ENCODE measurements at places on chromosomes 3 and 15.

- peak; percentile 12 for DNase-seq
These were observed 20.9 kb downstream of the CD276 start for GRCh38 chr15:73704869-73705645.

GRCh38 chr3:31829826-31830426 lies 151.1 kb downstream of the OSBPL10 start:
- no peak for DNase-seq

- DNase-seq: no peak
These were observed 22.2 kb downstream of the HEG1 start for GRCh38 chr3:125033616-125034015.

- no peak for DNase-seq
These were observed 13.5 kb upstream of the MYO5C start for GRCh38 chr15:52309154-52309548.

GRCh38 chr3:194312743-194313281 lies 38.3 kb downstream of the CPN2 start:
- DNase-seq: no peak

GRCh38 chr15:73922186-73923151 lies 3.8 kb upstream of the LOXL1 start:
- no peak for DNase-seq

GRCh38 chr3:10185804-10186762 lies 21.4 kb downstream of the IRAK2 start:
- DNase-seq: no peak

DNA sequence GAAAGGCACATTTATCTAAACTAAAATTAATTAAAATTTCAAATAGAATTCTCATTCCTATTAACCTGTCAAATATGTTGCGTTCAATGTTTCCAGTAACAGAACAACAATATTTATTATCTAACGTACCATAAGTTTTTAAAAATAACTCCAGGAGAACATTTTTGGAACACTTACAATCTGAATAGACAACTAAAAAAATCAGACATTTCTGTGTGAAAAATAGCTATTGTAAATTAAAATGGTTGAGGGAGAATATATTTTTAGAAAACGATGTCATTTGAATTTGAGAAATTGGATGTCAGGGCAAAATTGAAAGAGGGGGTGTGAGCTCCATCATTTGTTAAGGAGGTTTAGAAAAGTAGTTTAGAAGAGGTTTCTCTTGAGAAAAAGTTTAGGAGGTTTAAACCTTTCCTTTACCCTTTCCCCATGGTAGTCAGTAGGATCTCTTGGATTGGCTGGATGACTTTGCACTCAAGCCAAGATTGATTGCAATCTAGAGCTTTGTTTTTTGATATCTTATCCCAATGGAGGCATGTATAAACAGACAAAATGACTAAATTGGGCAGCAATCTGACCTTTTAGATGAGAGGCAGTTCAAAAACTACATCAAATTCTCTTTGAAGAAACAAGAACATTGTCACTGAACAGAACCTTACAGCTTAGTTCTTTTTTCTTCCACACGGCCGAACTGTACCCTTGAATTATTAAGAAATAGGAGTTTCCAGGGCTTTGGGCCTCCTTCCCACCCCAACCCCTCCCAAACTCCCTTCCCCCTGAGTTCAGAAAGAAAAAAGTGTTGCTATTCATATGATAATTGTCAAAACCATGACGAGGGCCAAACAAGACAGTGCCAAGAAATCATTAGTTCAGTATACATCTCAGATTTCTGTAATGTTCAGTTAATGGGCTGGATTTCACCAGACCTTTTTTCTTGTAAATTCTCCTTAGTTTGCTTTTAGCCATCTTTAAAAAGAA lies 79.7 kb upstream of the CDIN1 start:
- DNase-seq: no peak

DNA sequence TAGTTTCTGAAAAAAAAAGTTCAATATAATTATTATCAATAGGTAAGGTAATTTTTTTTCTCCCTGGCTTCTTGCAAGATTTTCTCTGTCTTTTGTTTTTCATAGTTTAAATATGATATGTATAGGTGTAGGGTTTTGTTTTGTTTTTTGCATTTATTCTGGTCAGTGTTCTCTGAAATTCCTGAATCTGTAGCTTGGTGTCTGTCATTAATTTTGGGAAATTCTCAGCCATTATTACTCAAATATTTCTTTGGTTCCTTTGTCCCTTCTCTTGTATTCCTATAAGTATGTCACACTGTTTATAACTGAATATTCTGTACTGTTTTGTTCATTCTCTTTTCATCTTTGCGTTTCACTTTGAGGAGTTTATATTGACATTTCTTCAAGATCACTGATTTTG lies 22.1 kb downstream of the IQCH start:
- no peak for DNase-seq

- no peak for DNase-seq
These were observed 62.4 kb downstream of the ARNT2 start for GRCh38 chr15:80466543-80466942.

DNA sequence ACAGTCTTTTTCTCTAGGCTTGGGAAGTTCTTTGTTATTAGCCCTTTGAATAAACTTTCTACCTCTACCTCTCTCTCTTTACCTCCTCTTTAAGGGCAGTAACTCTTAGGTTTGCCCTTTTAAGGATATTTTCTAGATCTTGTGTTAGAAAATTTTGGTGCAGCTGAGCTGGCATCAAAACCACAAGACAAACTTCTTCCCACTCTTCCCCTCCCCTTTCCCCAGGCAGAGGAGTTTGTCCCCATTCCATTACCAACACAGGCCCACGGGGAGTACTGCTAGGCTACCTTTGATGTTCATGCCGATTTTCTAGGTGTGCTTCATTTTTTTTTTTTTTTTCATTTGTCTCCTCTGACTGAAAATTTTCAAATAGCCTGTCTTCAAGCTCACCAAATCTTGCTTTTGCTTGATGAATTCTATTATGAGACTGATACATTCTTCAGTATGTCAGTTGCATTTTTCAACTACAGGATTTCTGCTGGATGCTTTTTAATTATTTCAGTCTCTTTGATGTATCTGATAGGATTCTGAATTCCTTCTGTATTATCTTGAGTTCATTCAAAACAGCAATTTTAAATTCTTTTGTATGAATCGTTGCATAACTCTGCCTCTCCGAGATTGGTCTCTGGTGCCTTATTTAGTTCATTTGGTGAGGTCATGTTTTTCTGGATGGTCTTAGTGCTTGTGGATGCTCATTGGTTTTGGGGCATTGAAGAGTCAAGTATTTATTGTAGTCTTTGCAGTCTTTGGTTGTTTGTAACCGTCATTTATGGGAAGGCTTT lies 112.0 kb downstream of the UBE2E2 start:
- DNase-seq: no peak

DNA sequence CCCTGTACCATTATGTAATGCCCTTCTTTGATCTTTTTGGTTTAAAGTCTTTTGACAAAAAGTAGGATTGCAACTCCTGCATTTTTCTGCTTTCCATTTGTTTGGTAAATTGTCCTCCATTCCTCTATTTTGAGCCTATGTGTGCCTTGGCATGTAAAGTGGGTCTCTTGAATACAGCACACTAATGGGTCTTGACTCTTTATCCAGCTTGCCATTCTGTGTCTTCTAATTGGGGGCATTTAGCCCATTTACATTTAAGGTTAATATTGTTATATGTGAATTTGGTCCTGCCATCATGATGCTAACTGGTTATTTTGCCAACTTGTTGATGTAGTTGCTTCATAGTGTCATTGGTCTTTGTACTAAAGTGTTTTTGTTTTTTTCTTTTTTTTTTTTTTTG lies 32.4 kb downstream of the CMC1 start:
- no peak for DNase-seq

DNA sequence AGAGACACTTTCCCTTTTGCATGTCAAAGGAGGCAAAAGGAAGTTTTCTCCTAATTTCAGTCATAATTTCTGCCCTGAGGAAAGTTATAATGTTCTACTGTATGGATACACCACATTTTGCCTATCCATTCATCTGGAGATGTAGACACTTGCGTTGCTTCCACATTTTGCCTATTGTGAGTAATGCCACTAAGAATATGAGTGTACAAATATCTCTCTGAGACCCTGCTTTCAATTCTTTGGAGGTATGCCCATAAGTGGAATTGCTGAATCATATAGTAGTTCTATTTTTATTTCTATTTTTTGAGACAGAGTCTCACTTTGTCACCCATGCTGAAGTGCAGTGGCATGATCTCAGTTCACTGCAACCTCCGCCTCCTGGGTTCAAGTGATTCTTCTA lies 3.6 kb upstream of the CD276 start:
- no peak for DNase-seq

- DNase-seq: no peak
These were observed 7.2 kb downstream of the MESP2 start for GRCh38 chr15:89783111-89783860.

DNA sequence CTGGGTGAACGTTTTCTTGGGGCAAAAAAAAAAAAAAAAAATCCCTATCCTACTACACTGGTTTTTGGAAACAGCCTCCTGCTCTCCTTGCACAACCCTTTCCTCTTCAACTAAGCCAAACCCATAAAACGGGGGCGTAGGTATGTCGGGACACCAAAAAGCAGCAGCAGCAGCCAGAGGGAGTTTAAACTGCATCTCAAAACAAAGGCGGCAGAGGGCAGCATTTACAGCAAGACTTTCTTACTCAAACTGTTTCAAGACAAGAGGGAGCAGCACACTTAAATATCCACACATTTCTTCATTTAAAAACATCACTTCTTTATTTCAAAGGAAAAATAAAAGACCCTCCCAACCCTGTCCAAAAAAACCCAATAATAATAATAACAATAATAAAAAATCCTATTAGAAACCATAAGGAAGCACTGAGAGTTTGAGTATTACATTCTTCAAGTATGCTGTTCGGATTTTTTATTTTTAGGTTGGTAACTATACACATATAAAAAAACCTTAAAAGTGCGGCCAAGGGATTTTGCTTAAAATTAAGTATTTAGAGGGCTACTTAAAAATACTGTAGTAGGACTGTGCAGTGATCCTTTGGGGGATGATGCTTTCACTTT lies 43.9 kb upstream of the PLXND1 start:
- DNase-seq: no peak

GRCh38 chr15:45604326-45604725 lies 17.1 kb downstream of the BLOC1S6 start:
- DNase-seq: no peak

DNA sequence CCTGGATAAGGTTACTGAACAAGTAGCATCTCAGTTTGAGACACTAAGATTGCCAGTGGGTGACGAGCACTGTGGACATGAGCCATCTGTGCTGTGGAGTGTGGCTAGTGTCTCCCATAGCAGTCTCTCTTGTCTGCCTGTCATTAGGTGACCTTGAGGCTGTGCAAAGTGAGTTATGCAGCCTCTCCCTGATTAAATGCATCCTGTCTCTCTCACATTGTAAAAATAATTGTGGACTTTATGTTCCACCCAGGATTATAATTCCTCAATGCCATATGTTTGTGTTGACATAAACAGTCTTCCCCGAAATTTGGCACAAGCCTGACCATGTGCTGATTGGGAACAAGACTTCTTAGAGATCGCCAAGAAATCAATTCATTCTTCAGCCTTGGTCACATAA lies 168.9 kb downstream of the MYRIP start:
- no peak for DNase-seq

DNA sequence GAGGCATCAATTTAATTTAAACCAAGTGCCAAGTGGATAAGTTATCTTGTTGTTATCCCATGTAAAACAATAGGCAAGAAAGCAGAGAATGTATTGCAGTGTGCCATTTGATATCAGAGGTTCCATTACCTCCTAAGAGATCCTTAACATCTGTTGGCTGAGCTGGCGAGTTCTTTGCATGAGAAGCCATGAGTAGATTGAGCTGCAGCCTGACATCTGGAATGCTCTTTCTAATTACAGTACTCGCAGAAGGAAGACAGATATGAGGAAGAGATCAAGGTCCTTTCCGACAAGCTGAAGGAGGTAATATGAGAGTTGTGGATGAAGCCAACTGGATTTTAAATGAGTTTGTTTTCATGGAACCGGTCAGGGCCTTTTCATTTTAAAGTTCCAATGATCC lies 19.4 kb downstream of the TPM1 start:
- no peak for DNase-seq

GRCh38 chr15:101378879-101379278 lies 83.8 kb upstream of the SNRPA1 start:
- DNase-seq: no peak

GRCh38 chr3:190577225-190577624 lies 63.3 kb downstream of the IL1RAP start:
- DNase-seq: no peak

DNA sequence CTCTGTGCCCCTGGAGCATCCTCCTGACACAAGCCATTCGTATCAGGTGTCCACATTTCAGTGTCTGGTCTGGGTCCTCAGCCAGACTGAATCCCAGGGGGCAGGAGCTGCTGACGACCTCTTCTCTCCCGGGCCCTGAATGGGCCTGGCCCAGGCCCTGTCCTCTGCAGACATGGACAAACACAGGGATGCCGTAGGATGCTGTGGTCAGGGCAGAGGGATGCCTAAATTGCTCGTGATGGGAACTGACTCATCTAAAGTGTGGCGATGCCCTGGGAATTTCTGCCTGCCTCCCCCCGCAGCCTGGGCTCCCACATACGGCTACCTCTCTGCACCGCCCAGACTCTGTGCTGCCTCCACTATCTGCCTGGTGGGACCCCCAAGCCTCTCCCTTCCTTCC lies 58.5 kb upstream of the CTSH start:
- DNase-seq: no peak

DNA sequence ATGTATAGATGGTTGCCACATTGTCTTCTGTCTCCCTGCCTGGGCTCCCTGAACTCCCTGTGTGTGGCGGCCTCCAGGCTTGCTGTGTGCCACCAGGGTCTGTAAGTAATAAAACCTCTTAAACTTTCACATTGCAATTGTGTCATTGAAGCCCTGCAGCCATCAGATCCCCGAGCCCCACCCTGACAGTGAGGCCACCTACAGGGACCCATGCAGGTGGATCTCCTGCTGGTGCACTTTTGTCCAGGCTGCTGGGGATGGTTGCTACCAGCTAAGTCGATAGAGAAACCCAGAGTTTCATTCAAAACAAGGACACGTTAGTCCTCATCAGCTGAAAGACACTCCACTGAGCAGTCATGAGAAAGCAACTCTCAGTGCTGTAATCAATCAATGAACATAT lies 133.6 kb upstream of the PRICKLE2 start:
- no peak for DNase-seq

GRCh38 chr3:31370681-31371080 lies 162.0 kb upstream of the STT3B start:
- no peak for DNase-seq

- no peak for DNase-seq
These were observed 173.6 kb downstream of the KLHL25 start for GRCh38 chr15:85621094-85621493.
